Natural killer cell (primary cell): ENCODE measurements at places on chromosomes 1 and 21. TPM values are rescaled to one million over a fixed set of nuclear protein-coding genes. Genes with fewer than 3 reads are reported as not detected.
A peak's percentile ranks its signal among the peaks of the same experiment; 100 is the strongest.

CSF1 gene
- total RNA-seq: 57.9 TPM

IQGAP3 gene
- total RNA-seq: 0.08 TPM

CSMD2 gene
- not detected for total RNA-seq

JAM2 gene
- total RNA-seq: not detected

C1orf226 gene
- total RNA-seq: 0.09 TPM

PDC gene
- not detected for total RNA-seq

TNFRSF14 gene
- 262 TPM for total RNA-seq

GCSAML gene
- 62.1 TPM for total RNA-seq

MYBPHL gene
- total RNA-seq: not detected

RBP7 gene
- 0.89 TPM for total RNA-seq

VHLL gene
- total RNA-seq: not detected

CD1D gene
- 0.52 TPM for total RNA-seq

OR2T27 gene
- total RNA-seq: not detected

DNA sequence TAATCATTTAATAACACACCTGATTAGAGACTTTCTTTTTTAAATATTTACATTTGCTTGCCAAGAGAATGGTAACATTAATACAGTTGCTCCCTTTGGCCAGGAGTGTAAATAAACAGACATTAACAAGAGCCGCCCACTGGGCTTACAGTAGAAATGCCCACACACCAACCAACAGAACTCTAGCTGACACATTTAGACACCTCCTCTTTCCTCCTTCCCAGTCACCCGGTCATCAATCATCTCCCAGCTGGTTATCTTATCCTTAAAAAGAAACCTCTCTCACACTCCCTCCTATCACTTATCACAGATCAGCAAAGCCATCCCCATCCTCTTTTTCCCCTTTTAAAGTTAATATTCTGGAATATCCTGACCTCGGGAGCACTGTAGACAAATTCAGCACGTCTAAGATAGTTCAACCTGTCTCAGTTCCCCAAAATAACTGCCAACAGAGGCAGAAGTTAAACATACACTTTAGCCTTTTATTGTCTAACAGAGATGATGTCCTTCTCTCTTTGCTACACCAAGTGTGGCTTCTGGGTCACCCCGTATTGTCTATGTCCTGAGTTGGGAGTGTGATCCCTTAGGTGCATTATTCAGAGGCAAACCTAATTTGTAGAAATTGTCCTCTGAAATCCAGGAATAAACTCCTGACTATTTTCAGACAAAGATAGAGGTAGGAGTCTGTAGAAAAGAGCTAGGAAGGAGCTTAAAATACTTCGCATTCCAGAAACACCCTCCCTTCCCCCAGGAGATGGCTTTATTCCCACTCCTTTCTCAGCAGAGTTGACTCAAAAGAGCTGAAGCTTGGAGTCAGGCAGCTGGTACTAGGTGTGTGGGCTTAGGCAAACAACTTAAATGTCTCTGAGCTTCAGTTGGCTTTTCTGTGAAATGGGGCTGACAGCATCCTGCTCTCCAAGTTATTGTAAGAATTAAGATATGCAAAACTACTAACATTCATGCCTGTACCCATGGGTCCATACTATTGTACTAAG is 8.8 kb downstream of the MYCL start:
- no peak for DNase-seq

- DNase-seq: no peak
Measured at GRCh38 chr1:183012301-183012994, 10.8 kb upstream of the LAMC1 start.

DNA sequence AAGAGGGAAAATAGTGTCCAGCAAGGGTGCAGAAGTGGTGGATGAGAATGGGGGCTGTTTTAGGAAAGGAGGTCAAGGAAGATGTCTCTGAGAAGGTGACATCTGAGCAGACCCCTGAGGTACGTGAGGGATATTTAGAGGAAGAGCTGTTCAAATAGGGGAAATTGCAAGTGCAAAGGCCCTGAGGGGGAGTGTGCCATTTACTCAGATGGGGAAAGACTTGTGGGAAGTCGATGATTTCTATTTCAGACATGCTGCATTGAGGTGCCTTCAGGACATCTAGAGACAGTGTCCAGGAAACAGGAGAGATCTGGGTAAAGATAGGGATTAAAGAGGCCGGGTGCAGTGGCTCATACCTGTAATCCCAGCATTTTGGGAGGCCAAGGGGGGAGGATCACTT is 10.4 kb upstream of the ADGRB2 start:
- no peak for DNase-seq

DNA sequence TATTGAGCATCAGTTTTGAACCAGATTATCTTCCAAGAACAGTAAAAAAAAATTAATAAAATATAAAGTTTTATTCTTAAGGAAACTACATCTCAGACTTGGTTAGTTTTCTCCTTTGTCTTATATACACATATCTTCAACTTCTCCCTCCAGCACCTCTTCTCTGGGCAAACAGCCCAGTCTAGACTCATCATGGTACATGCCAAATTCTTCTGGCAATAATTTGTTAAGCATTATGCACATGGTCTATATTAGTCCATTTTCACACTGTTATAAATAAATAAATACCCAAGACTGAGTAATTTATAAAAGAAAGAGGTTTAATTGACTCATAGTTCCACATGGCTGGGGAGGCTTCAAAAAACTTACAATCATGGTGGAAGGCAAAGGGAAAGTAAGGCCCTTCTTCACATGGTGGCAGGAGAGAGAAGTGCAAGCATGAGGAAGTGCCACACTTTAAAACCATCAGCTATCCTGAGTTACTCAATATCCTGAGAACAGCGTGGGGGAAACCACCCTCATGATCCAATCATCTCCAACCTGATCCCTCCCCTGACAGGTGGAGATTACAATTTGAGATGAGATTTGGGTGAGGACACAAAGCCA is 108.7 kb upstream of the RNPC3 start:
- DNase-seq: no peak

DNA sequence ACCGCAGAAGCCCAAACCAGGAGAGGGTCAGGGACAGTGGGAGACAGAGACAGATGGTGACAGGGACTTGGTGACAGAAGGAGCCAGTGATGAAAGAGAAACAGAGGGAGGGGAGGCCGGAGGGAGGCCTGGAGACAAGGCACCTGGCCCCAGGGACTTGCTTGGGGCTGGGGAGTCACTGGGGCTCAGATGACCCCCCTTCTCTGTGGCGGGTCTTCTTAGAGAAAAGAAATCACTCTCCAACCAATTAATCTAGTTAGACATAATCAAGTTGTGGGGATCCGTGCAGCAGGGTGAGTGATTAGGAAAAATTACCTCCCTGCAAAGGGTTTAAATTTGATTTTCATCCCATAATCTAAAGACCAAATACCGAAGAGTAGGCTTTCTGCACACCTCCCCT is 519.8 kb downstream of the PTPRU start:
- no peak for DNase-seq

GRCh38 chr21:17501107-17502006 is 11.5 kb upstream of the CXADR start:
- DNase-seq: no peak

DNA sequence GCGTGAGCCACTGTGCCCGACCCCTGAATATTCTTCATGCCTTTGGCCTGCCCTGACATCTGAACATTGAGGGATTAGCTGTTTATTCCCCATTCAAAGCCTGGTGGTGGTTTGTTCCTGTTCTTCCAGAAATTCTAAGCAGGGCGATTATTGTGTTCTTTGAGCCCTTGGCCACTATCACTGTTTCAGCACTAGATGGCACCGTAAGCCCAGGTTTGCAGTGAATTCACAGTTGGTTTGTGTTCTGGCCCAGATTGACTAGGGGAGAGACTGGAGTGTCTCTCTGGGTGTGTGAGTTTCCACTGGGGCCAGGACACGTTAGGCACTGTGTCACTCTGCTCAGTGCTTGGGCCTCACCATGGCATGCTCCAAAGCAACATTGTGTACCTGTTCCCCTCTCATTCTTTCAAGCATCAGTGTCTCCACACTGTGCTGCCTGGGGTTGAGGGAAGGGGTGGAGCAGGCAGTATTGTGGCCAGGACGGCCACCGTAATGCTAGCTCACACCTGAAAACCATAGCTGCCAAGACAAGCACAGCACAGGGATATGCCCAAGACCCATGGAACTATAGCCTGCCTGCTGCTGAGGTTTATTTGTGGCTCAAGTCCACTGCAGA is 52.7 kb downstream of the PKN2 start:
- no peak for DNase-seq

GRCh38 chr1:7827126-7827955 is 25.5 kb downstream of the UTS2 start:
- peak; percentile 39 for DNase-seq

- DNase-seq: peak; percentile 76
Measured at GRCh38 chr1:160618763-160619274, 28.0 kb downstream of the SLAMF1 start.

- no peak for DNase-seq
Measured at GRCh38 chr1:51165540-51165939, 63.5 kb downstream of the C1orf185 start.

GRCh38 chr21:41823166-41823565 is 56.0 kb downstream of the PRDM15 start:
- no peak for DNase-seq

DNA sequence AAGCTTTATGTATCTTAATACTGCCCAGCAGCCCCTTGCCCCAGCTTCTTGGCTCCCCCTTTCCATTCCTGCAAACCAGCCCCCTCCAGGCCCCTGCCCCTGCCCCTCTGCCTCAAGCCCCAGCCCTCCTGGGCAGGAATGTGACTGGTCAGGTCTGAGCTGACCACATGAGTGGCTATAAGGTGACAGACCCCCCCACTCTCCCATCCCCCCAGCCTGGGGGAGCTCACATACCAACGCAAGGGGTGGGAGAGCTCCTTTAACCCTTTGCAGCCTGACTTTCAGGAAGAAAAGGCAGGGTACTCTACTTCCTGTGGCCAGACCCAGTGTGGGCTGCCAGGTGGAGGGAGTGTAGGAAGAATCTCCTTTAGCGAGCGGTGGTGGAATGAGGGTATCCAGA is 33.2 kb downstream of the AHDC1 start:
- no peak for DNase-seq

DNA sequence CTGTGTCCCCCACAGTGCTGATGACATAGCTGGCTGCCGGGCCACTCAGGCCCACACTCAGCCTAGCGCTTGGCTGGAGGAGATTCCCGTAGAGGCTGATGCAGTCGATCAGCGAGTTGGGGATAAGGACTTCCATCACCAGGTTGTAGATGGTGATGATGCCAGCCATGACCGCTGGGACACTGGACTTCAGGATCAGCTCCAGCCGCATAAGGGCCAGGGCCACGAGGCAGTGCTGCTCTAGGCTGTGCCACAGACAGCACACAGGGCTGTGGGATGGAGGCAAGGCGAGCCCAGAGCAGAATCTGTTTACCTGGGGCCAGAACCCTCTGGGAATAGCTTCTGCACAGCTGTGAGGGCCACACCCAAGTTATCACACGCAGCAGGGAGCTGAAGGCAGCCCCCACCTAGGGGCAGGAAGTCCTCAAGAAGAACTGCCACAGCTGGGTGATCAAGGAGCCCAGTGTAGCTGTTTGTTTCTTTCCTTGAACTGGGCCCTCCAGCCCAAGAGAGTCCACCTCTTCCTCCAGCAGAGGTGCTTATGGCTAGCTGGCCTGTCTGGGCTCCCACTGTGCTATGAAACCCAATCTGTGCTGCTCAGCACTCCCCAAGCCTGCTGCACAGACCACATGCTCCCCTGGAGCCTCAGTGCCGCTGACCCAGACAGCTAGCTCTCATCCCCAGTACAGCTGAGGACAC is 6.2 kb downstream of the SLC2A1 start:
- DNase-seq: peak; percentile 72

- DNase-seq: no peak
Measured at GRCh38 chr1:205069371-205070125, 14.7 kb downstream of the TMEM81 start.

- no peak for DNase-seq
Measured at GRCh38 chr21:39127506-39127905, 55.7 kb downstream of the PSMG1 start.

GRCh38 chr1:177591155-177591554 is 378.7 kb downstream of the SEC16B start:
- no peak for DNase-seq

DNA sequence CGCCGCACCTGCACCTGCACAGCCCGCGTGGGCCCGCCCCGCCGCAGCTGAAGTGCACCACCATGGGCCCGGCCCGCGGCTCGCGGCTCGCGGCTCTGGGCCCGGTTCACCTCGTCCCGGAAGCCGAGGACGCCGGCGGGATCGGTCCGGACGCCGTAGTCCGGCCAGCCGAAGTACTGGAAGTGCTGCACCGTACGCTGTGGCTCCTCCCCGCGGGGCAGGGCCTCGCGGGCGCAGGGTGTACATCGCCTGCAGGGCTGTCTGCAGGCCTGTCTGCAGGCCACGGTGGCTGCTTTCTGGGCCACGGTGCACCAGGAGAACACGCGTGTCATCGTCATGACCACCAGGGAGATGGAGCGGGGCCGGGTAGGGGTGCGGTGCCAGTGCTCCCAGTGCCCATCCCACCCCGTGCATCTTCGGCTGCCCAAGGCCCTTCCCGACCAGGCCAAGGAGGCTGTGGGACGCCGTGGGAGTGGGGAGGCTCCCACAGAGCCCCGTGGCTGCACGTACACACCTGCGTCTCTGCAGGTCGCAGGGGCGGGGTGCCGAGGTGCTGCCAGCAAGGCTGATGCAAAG is 6.7 kb downstream of the RNF223 start:
- no peak for DNase-seq

DNA sequence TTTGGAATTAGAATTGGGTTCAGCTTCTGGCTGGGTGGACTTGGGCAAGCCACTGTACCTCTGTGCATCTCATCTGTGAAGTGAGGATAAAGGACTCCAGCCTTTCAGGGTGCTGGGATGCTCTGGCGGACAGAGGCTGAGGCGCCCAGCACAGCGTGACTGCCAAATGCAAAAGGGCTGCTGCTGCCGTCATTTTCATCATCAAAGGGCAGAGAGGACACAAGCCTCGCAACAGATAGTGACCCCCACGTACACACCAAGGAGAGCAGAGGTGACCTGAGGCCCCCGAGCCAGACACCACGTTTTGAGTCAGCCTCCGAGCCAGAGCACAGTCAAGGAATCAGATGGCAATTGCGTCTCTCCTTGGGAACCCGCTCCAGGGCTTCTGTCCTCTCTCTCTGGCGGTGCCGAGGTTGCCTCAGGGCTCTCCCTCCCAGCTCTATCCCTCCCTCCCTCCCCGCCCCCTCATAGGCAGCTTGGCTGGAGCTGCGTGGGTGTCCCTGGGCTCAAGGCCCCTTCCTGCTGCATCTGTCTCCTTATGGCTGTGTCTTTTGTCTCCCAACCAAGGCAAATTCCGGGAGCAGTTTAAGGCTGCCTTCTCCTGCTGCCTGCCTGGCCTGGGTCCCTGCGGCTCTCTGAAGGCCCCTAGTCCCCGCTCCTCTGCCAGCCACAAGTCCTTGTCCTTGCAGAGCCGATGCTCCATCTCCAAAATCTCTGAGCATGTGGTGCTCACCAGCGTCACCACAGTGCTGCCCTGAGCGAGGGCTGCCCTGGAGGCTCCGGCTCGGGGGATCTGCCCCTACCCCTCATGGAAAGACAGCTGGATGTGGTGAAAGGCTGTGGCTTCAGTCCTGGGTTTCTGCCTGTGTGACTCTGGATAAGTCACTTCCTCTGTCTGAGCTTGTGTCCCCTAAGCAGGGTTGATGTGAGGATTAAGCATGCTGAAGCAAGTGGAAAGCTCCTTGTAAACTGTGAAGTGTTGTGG is 9.0 kb downstream of the HCRTR1 start:
- no peak for DNase-seq

- no peak for DNase-seq
Measured at GRCh38 chr1:119075614-119076013, 64.8 kb downstream of the WARS2 start.

GRCh38 chr1:226939438-226940028 is 561 bp upstream of the COQ8A start:
- DNase-seq: peak; percentile 83

- peak; percentile 27 for DNase-seq
Measured at GRCh38 chr1:65209005-65209885, 61.2 kb downstream of the AK4 start.
